ENCODE measurements at places on chromosomes 2 and 18.
A peak's percentile ranks its signal among the peaks of the same experiment; 100 is the strongest.

DNA sequence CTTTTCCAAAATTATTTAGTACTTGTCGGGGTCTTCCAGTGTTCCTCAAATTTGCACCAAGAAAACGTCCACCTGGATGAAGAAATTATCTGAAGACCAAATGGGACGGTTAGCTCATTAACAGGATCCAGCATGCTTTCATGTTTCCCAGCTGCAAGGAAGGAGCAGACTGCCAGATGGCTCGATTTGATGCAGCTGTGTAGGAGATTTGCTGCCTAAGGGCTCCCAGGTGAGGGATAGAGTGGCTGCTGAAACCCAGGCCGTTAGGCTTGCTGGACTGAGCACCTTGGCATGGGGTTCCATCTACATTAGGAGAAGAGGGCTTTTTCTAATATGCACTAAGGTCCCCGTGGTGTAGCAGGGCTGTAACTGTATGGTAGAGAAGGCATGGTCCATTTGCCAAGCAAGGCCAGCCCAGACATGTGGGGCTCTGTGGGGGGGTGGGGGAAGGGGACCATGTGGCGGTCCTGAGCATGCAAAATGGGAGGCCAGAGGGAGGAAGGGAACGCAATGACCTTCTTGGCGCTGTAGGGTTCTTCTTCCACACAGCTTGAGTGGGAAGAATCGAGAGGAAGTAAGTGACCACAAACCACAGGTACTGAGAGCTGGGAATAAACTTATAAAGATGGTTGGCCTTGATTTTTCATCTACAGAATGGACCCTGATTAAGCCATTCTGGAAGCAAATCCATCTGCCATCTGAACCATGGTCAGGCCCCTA, 144.0 kb downstream of the TMEM163 start:
- DNase-seq: no peak

- DNase-seq: no peak
These were observed 99.6 kb upstream of the TNP1 start for GRCh38 chr2:216959433-216959832.

DNA sequence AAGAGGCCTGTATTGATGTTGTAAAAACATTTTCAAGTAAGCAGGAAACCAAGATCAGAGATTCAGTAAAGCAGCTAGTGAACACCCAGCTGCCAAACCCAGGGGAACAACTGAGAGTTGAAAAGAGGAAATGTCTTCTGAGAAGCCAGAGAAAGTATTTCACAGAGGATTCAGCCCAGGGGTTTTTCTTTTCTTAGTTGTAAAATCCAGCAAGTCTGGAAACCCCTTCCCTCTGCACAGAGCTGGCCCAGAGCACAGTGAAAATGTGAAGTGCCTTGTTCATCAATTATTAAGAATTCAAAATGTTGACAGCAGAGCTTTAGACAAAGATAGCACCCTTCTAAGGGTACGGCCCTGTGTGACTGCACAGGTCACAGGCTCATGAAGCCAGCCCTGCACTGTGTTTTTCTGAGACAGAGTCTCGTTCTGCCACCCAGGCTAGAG, 28.4 kb downstream of the AFF3 start:
- DNase-seq: no peak

GRCh38 chr2:189018631-189019030, 44.5 kb downstream of the COL3A1 start:
- no peak for DNase-seq

GRCh38 chr18:36580266-36580665, 248.5 kb downstream of the TPGS2 start:
- DNase-seq: no peak

GRCh38 chr2:59754011-59754735, 799.3 kb downstream of the BCL11A start:
- no peak for DNase-seq

DNA sequence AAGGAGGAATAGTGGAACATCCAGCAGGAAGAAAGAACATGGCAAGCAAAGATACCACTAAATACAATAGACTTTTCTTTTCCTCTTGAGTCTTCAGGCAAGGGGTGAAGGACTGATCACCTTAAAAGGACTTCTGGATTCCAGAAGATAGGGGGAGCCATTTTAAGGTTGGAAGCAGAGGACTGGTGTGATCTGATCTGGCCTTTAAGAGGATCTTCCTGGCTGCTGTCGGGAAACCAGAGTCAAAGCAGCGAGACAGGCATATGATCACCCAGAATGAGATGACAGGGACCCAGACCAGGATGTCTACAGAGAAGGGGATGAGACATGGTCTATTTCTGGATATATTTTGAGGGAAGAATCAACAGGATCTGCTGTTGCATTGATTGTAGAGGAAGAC, 558.0 kb downstream of the STK39 start:
- no peak for DNase-seq

DNA sequence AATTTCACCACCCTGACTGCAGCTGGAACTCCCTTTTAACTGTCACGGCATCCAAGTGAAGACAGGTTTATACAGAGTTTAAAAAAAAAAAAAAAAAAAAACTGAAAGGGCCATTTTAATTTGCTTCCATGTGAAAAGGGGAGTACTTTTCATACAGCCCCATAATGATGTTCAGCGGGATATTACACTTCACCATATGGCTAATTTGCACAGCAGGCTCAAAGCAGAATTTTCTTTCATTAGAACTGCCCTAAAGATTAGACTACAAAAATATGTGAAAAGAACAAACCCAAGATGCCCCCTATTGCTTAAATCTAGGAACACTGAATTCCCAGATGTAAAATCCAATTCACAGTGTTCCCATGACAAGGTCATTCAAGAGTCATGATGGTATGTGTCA, 301.8 kb downstream of the EXOC6B start:
- no peak for DNase-seq

DNA sequence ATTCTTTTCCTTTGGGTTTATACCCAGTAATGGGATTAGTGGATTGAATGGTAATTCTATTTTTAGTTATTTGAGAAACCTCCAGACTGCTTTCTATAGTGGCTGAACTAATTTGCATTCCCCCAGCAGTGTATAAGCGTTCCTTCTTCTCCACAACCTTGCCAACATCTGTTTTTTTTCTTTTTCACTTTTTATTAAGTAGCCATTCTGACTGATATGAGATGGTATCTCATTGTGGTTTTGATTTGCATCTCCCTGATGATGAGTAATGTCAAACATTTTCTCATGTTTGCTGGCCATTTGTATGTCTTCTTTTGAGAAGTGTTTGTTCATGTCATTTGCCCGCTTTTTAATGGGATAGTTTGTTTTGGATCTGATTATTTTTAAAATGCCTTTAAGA, 64.1 kb upstream of the MEIS1 start:
- no peak for DNase-seq

DNA sequence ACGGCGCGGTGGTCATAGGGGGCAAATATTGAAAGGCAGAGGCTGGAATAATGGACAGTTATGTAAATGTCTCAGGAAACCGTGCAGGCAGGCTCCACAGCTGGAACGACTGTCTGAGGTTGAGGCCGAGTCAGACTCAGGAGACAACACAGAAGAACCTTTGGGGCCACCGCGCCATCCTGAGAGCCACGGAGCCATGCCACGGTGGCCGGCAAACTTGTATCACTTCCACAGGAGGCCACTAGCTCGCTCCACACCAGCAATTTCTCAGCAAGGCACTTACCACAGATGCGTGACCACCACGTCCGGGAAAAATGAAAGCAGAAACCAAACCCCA, 156.7 kb upstream of the SALL3 start:
- DNase-seq: no peak

DNA sequence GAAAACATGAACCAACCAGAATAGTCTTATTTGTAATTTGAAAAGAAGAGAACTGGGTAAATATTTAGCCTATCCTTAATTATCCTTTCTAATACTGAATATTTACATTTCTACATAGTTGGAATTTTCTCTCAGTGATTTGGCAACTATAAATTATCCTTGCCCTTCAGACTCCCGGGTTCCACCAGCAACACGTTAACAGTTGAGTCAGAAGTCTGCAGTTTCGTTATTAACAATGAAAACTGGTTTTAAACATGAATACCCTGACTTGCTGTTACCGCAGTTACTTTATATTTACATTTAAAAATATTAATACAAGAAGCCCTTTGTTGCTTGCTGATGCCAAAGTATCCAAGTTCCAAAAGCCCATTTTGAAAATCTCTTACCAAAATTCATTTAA, 673.0 kb downstream of the ARHGAP15 start:
- DNase-seq: no peak

- no peak for DNase-seq
These were observed 233.4 kb downstream of the AGPS start for GRCh38 chr2:177625744-177626650.

DNA sequence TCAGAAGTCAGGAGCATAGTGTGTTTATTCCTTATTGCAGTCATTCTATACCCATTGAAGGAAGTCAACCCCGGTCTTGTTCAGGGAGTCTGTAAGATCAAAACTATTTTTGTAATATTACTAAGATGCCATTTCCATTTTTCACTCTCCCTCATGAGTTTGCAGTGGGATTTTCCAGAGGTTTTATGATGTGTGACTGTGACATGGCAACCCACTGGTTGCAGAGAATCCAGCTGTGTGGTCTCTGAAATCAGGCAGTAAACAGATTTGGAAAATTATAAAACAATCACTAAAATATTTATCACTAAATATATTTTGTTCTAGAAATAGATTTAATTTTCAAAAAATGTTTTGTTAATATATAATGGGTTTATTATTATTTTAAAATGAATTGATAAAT, 38.1 kb downstream of the DLGAP1 start:
- no peak for DNase-seq

- no peak for DNase-seq
These were observed 63.8 kb upstream of the EPHA4 start for GRCh38 chr2:221635949-221636348.

GRCh38 chr2:60366135-60366712, 187.2 kb downstream of the BCL11A start:
- peak; percentile 64 for DNase-seq

- no peak for DNase-seq
These were observed 129.8 kb downstream of the PXDN start for GRCh38 chr2:1614564-1614963.

GRCh38 chr2:236997069-236997715, 88.5 kb upstream of the COPS8 start:
- DNase-seq: no peak

- DNase-seq: no peak
These were observed 262.6 kb upstream of the DDX18 start for GRCh38 chr2:117551858-117552257.
